ENCODE measurements at places on chromosomes 5 and 9. TPM values are rescaled to one million over a fixed set of nuclear protein-coding genes. Genes with fewer than 3 reads are reported as not detected.

The GLRA1 gene
- not detected for total RNA-seq

The DBN1 gene
- total RNA-seq, result 83.1 TPM

The PFN3 gene
- 45.7 TPM for total RNA-seq

The SAXO1 gene
- 44.0 TPM for total RNA-seq

Measured in testis (tissue), 5 donors.